Stimulated activated CD8-positive, alpha-beta memory T cell treated with anti-CD3 and anti-CD28 coated beads, Interleukin-2, amount 100 ng/mL, for 1 hour (primary cell): ENCODE measurements at places on chromosomes 5 and 9.

- no peak for DNase-seq
Observed at GRCh38 chr9:87336914-87337333, 160.7 kb upstream of the DAPK1 start.

DNA sequence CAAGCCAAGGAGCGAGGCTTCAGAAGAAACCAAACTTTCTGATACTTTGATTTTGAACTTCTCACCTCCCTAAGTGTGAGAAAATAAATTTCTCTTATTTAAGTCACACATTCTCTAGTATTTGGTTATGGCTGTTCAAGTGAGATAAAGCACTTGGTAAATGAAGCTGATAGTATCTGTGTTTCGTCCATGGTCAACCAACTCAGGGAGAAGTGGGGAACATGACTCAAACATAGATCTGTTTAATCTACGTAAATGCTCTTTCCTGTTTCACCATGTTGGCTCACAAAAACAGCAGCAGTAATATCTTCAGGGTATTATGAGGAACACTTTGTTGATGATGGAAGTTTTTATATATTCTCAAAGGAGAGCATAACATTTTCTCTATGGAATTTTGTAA, 2167.2 kb upstream of the C9orf72 start:
- DNase-seq, result no peak

DNA sequence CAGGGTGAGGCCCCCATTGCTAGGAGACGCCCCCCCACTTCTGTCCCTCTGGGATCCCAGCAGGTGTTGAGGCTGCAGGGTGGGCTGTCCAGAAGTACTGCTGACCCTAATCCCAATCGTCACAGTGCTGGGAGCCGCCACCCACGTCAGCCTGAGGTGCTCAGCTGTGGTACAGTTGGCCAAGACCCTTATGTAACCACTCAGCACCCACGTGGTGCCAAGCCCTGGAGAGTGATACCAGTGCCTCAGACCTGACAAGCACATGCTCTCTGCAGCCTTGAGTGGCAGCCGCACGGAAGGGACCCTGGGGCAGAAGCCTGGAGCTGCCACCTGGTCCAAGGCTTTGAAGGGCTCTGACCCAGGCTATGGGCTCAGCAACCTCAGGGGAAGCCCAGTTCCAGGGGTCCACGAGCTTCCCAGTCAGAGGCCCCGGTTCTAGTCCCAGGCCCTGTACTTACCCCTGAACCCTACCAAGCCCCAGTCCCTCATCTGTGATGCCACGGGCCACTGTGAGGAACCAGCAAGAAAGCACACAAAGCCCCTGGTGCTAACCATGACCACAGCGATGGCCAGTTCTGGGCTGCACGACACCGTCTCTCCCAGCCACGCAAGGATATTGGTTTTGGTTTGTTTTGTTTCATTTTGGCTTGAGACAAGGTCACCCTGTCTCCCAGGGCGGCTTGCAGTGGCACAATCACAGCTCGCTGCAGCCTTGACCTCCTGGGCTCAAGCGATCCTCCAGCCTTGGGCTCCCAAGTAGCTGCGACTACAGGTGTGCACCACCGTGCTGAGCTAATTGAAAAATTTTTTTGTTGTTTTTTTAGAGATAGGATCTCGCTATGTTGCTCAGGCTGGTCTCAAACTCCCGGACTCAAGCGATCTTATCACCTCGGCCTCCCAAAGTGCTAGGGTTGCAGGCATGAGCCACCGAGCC, 50.7 kb downstream of the DBH start:
- no peak for DNase-seq

GRCh38 chr5:73388306-73388684, 60.3 kb downstream of the FOXD1 start:
- no peak for DNase-seq

GRCh38 chr5:130871346-130872086, 293.5 kb downstream of the HINT1 start:
- no peak for DNase-seq

GRCh38 chr9:117919538-117919937, 215.3 kb downstream of the TLR4 start:
- DNase-seq, result no peak

DNA sequence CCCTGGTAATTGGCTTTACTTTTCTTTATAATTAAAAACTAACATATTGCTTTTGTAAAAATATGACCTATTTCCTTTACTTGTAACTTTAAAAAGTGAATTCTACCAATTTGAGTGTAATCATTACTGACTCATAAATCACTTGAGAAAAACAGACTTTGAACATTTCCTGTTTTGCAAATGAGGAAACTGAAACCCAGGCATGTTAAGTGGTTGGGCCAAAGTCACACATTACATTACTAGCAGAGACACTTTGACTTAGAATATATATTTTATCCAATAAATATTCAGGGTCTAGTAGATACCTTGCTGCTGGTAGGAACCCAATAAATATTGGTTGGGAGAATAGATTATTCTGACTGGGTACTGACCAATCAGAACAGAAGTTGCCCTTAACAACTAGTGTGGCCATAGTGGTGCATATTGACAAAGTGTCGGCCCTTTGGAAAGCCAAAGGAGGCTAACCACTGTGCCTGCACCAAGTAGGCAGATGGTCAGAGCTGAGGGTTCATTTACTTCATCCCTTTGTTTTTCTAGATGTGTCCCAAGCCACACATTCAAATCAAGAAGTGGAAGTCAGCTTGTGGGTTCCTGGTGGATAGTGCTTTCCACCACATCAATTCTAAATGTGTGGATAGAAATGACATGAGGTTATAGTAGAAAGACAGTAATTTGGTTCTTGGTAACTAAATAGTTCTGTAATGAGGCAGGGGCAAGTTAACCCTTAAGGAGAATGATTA, 365.1 kb upstream of the RIOK2 start:
- no peak for DNase-seq

GRCh38 chr5:143402017-143402552, 1.4 kb downstream of the NR3C1 start:
- no peak for DNase-seq

DNA sequence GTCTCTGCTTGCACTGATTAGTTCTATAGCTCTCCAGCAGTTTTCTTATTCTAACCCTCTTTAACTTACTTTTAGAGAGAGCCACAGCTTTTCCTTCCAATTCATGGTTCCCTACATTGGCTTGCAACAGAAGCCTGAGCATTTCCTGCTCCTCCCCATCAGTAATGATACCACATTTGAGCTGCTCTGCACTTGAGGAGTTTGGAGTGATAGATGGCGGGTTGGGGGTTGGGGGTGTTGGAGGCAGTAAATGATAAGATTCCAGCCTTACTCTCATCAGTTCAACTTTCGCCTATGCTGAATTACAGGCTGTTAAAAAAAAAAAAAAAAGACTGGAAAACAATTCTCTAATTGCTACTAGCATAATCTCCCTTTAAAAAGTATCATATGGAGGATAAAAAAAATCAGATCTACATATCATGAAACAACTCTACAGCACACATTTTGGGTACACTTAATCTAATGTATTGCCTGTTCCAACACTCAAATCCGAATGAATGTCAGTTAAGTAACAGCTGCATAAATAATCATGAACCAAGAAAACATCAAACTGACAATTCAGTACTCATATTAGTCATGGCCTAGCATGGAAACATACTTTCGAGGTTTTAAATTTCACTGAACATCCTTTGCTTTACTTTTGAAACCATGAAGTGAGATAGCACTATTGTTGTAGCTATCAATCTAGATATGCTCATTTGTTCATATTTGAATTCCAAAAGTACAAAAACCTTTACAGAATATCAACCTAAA, 224.7 kb downstream of the NFIB start:
- DNase-seq, result no peak

DNA sequence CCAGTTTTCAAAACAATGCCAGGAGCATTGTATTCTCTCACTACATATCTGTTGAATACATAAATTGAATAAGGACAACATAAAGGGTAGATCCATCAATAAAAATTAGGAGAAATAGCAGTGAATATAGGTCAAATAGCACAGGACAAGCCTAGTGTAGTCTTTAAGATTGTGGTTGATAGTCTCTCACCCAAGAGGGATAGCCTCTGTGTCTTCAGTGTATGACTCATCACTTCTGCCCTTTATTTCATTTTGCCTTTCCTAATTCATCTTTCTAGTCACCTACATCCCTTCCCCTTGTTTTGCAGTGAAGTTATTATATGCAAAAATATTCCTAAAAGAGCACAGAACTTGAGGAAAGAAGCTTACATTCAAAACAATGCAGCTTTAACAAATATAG, 335.0 kb upstream of the TUSC1 start:
- DNase-seq, result no peak

- no peak for DNase-seq
Observed at GRCh38 chr9:76730801-76731200, 33.4 kb upstream of the PCA3 start.

- no peak for DNase-seq
Observed at GRCh38 chr9:127588740-127589506, 23.2 kb upstream of the STXBP1 start.

DNA sequence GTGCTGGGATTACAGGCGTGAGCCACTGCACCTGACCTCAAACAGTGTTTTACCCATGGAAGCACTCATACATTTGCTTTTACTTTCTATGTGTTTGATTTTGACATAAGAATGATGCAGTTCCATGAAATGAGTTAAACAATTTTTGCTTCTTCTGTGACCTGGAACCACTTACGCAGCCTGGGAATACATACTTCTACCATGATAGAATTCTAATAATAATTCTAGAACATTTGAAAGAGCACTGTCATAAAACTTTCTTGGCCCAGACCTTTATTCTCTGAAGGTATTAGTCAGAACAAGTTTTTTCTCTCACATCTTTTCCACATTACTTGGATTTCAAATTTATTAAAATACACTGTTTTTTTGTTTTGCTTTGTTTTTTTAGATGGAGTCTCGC, 25.3 kb upstream of the COL5A1 start:
- no peak for DNase-seq

DNA sequence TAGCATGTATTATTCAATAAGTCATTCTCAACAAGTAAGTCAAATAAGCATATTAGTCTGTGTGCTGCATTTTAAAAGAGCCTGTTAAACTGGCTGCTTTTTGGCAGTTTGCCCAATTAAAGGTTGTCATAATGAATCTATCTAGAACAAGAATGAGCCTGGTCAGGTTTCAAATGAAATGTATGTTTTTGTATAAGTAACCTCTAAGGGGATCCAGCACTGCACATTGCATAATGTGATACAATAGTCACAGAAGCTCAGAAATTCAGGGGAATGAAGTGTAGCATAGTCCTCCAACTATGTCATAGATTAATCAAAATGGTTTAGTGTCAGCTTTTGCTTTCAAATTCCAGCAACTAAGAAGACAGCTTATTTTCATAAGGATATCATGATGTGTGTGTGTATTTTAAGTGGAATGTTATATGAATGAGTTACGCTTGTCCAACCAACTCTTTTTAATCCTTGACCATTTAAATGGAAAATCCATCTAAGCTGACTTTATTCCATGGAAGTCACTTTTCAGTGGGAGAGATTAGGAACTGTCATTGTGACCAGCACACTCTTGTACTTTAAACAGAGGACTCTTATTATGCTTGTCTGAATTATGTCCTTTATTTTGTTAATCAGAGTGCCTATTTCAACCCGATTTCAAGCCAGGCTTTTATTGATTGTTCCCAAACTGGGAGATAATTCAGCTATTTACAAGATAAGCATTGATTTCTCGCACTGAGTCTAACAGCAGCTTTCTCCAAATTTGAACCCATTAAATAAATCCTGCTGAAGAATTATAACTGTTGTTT, 283.9 kb upstream of the ADAMTSL1 start:
- DNase-seq, result no peak

- no peak for DNase-seq
Observed at GRCh38 chr9:131708226-131709002, 31.5 kb downstream of the RAPGEF1 start.

- DNase-seq, result no peak
Observed at GRCh38 chr5:6220346-6221088, 157.8 kb downstream of the MED10 start.

DNA sequence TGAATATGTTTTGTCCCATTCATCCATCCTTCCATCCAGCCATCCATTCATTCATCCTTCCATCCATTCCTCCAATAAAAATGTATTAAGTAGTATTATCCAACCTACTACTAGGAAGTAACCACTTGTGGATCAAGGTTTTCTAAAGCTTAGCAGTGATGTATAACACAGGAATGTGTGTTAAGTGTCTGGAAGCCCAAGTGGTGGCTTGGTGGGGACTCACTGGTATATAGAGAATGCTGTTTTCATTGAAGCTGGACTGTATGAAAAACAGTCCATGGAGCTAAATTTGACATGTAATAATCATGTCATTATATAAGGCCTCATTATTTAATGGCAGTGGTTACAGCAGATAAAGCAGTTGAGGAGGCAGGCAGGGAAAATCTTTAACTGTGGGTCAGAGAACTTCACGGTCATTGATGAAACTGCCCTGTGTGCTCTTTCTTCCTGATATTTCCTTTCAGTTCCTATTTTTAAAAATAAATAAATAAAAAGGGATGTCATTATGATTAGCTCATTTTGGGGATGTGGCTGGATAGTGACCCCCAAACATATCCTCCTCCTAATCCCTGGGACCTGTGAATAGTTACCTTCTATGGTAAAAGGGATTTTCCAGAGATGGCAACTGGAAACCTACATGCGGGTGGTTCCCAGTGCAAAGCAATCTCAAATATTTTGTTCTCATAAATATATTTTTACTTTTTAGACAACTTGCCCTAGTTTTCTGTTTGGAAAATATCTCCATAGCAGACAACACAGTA, 82.3 kb downstream of the DAPK1 start:
- DNase-seq, result no peak

GRCh38 chr5:125298258-125298657, 551.8 kb upstream of the ZNF608 start:
- DNase-seq, result no peak

DNA sequence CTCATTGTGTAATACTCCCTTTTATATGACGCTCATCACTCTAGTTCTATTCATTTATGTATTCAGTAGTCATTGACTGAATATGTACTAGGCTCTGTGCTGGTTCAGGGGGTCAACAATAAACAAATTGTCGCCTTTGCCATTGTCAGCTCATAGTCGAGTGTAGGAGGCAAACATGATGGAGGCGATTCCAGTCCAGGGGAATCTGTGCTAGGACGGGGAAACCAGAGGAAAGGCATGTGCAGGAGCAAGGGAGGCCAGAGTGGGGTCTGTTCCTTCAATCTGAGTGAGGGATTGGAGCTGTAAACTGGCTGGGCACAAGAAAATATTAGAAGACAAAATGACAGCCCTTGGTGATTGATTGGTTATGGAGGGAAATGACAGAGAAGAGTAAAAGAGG, 83.9 kb downstream of the ANGPTL2 start:
- no peak for DNase-seq

- DNase-seq, result no peak
Observed at GRCh38 chr9:27785714-27786100, 212.4 kb upstream of the C9orf72 start.

GRCh38 chr9:83444110-83444509, 94.1 kb downstream of the FRMD3 start:
- DNase-seq, result no peak

DNA sequence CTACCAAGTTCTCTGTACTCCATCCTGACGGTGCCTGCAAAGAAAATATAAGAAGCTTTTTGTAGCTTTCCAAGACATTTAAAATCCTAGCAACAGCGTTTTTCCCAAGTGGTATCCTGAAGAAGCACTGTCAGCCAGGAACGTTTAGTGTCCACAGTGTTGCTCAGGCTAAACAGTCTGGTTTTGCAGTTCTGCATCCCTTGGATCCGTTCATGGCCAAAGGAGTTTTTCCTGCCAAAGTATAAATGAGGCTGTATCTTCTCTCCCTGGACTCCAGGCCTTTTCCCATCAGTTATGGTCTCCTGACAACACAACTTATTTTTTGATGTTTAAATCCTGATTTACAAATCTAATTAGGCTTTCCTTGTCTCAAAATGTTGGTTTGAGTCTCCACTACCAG, 925.8 kb downstream of the TLE1 start:
- no peak for DNase-seq

GRCh38 chr9:13158986-13159385, 120.5 kb downstream of the MPDZ start:
- DNase-seq, result no peak

- DNase-seq, result no peak
Observed at GRCh38 chr5:123545506-123545905, 33.5 kb downstream of the CSNK1G3 start.
